ENCODE measurements at places on chromosomes 12 and 14. TPM values are rescaled to one million over a fixed set of nuclear protein-coding genes. Genes with fewer than 3 reads are reported as not detected.

CCDC197 gene
- total RNA-seq, result 0.44 TPM

GRCh38 chr14:89466484-89466883 is 49.5 kb upstream of the FOXN3 start:
- H3K27me3 ChIP-seq, result no peaks in the 10 kb centered on the region
- H3K27ac ChIP-seq, result peak overlapping the region; percentile 30
- peak; percentile 33 for DNase-seq
- H3K4me1 ChIP-seq, result peaks cover 33% of the 10 kb centered on the region

GRCh38 chr14:34258318-34258717 is 203.7 kb downstream of the SPTSSA start:
- no peaks in the 10 kb centered on the region for H3K4me1 ChIP-seq
- DNase-seq, result no peak
- peaks cover 3% of the 10 kb centered on the region for H3K27me3 ChIP-seq

DNA sequence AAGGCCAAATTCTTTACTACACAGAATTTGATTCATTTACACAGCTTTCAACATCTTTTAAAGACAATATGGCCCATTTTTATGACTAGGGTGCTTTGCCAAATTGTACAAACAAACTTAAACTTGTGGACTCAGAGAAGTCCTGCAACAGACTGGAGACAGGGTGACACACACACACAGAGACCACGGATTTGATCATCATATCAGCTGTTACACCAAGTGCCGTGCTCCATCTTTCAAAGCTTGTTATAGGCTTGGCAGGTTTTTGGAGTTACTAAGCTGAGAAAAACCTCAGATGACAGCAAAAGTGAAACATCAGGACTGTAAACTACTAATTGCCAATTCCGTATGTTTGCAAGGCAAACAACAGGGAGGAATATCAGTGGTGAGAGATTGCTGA is 811.7 kb downstream of the GALC start:
- no peaks in the 10 kb centered on the region for H3K4me1 ChIP-seq
- no peaks in the 10 kb centered on the region for H3K36me3 ChIP-seq
- H3K27ac ChIP-seq, result no peak overlapping the region
- no peaks in the 10 kb centered on the region for H3K27me3 ChIP-seq

FLVCR2 gene
- 2.8 TPM for total RNA-seq

Data from activated CD4-positive, alpha-beta memory T cell treated with anti-CD3 and anti-CD28 coated beads for 36 hours (primary cell).